A172 (cell line): ENCODE measurements at places on chromosomes 4 and X.

DNA sequence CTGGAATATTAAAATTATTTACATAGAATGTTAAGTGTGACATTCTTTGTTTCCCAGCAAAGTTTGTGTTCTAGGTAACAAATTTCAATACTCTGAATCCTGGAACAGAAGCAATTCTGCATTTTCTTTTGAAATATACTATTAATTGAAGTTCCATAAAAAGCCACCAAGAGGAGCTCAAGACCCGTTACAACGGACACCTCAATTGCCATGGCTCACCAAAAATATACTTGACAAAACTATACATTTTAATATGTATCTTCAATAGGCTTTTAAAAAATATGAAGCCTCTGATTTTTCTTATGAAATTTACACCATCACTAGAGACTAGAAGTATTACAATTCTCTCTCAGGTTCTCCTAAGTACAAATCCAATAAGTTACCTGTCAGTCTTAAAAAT is 111.4 kb downstream of the NYX start:
- DNase-seq, result no peak

GRCh38 chr4:157978680-157979361 is 194.0 kb downstream of the GASK1B start:
- peak; percentile 61 for DNase-seq

DNA sequence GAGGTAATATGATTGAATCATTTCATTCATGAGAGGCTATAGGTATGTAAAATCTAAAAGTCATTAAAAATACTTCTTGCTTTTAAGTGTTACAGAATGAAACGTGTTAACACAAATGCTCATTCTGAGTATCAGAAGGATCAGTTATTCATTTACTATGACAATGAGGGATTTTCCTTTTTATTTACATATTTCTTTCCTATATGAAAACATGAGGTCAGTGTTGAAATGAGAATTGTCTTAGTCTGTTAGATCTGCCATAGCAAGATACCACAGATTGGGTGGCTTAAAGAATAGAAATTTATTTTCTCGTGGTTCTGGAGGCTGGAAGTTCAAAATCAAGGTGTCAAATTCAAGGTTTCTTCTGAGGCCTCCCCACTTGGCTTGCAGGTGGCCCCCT is 181.2 kb downstream of the ARHGAP10 start:
- no peak for DNase-seq

DNA sequence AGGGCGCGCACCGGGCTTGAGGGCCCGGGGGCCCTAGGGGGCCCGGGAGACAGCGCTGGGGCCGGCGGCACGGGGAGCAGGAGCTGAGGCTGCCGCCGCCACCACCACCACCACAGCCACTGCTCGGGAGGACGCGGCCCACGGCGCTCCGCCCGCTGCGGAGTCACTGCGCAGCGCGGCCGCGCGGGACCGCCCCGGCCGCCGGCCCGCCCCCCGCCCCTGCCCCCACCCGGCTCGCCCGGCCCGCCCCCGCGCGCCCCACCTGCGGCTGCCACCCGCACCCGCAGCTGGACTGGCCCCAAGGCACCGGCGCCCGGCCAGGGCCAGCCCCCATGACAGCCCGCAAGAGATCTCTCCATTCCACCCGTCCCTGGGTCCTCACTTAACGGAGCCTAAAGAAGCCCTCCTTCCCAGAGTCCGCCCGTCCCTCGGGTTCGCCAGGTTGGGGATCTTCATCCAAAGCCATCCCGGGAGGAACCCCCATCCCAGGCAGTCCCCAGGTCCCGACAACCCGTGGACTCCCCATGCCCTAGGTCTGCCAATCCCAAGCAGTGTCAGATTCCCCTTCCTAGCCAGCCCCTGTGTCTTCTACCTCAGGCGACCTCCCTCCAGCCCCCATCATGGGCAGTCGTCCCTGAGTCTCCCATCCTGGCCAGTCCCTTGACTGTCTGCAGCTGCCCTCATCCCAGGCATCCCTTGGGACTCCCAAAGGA is 40.0 kb upstream of the IQSEC2 start:
- no peak for DNase-seq

- no peak for DNase-seq
Observed at GRCh38 chrX:68932611-68933010, 103.8 kb downstream of the EFNB1 start.

GRCh38 chr4:34250562-34250961 is 1993.8 kb downstream of the ARAP2 start:
- DNase-seq, result peak; percentile 9

GRCh38 chrX:132532913-132533312 is 44.1 kb upstream of the MBNL3 start:
- no peak for DNase-seq

DNA sequence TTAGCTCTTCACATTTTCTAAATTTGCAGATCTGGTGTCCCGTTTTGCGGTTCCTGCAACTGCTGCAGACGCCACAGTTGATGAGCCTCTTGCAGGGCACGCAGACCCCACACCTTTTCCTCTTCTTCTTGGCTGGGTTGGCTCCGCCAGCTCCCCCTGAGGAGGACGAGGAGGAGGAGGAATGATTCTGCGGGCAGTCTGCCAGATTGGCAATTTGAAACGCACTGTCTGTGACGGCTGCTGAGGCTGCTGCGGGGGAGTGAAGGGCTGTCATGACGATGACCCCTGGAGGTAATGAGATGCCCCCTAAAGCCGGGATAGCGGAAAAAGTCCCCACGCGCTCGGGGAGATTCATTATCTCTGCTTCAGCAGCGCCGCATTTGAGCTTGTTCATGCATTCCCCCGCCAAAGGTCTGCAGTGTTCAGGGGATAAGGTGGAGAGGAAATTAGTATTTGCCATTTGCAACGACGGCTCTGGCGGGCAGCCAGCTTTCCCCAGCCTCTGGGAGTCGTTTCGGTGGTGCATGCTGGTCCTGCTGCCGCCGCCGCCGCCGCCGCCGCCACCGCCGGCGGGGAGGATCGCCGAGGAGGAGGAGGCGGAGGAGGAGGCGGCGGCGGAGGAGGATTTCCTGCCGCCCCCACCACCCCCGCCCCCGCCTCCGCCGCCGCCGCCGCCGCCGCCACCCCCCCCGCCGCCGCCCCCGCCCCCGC is 3.8 kb downstream of the CXXC4 start:
- peak; percentile 36 for DNase-seq
